ENCODE measurements at places on chromosomes 3 and 15.

DNA sequence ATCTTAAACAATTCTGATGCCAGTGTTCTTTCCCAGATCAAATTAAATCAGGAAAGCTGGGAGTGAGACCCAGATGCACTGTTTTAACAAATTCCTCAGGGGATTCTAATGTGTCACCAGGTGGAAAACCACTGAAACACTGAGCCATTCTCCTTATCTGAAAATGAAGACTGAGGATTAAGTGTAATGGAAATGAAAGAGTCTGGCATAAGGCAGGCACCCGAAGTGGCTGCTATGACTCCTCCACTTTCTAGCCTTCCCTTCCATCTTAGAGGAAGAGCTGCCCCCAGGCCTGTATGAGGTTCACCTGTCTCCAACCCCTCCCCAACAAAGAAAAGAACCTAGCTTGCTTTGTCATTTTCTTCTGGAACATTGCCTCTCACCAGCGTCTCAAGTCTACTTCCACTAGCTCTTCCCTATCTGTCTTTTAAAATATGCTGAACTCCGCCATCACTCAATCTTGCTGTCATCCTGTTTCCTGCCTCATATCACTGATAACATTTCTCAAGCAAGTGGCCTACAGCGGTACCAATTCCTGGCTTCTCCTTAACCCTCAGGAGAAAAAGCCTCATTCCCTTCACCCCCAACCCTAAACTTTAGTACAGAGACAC, 13.7 kb upstream of the ABHD2 start:
- no peak for DNase-seq

GRCh38 chr3:195582947-195583346, 793 bp downstream of the APOD start:
- DNase-seq = no peak

DNA sequence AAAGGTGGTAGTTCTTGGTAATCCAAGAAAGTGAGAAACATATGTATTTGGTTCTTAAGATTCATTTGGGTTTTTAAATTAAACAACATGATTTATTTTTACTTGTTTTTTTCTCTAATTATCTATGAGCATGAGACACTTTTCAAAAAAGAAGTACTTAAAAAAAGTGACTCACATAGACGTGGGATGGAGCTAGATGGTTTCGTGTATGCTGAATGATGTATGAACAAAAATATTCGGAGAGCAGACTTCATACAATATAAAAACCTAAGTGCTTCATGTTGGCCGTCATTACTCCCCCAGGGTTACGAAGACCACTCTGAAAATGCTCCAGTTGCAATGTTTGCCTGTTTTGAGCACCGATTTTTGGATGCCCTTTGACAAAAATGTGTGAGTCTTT, 90.9 kb downstream of the RORA start:
- DNase-seq = no peak

GRCh38 chr3:15258720-15259119, 52.7 kb downstream of the CAPN7 start:
- DNase-seq = no peak

GRCh38 chr3:36013425-36013824, 366.9 kb upstream of the STAC start:
- no peak for DNase-seq

DNA sequence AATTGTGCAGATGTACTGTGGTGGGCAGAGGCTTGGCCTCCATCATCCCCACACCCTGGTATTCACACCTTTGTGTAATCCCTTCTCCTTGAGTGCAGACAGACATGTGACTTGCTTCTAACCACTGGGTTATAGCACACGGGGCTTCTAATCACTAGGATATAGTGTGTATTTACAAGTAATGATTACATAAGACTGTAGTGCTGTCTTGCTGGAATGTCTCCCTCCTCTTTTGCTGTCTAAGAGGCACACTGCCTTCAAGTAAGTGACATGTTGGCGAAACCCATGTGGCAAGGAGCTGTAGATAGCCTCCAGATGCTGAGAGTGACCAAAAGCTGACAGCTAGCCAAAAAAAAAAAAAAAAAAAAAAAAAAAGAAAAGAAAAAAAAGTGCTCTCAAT, 542.7 kb upstream of the MDFIC2 start:
- DNase-seq = no peak
